NCI-H226 (cell line): ENCODE measurements at places on chromosomes 2 and 18.

GRCh38 chr2:24123195-24123921 is at the start of the genes FAM228B and PFN4:
TSS of gene FAM228B (plus strand) at chr2:24123469. CDS start at chr2:24124362, 893 bp downstream.
TSS of gene PFN4 (minus strand) at chr2:24123334. CDS start at chr2:24122535, 799 bp downstream.
- peak; percentile 79 for DNase-seq

- DNase-seq: no peak
Observed at GRCh38 chr18:46152436-46152807, 48.2 kb downstream of the HAUS1 start.

DNA sequence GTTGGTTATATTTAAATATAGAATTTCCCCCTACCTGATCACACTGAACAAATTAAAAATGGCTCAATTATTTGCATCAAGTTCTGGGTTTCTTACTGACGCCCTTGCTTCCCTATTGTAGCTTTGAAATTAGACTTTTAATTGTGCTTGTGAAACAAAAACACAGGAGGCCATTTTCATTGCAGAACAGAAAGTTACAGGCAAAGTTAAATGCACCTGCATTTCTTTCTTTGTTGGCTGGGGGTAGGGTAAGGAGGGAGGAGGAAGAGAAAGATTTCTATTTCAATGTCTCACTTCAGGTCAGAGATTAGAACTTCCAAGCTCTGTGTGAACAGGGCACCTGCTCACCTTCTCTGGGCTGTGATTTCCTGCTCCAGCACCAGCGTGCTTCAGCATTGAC is 199.6 kb downstream of the BCL11A start:
- no peak for DNase-seq

DNA sequence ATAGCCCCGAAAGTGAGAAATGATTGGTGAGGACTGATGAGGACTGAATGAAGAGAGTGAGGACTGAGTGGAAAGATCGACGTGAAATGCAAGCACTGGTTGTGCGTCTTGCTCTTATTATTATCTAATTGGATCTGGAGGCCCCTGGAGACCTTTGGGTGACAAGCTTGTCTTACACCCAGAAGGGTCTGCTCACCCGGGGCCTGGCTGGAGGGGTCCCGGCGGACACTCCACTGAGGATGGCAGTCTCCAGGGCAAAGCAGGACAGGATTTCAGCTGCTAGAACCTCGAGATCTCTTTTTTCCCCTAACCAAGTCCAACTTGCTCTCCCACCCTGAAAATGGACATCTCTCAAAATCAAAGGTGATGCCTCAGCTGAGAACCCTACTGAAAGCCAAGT is 160.2 kb downstream of the MYT1L start:
- no peak for DNase-seq

- no peak for DNase-seq
Observed at GRCh38 chr2:152813351-152813750, 94.9 kb downstream of the ARL6IP6 start.

GRCh38 chr2:73685764-73686438 is 43.7 kb upstream of the NAT8 start:
- peak; percentile 12 for DNase-seq

GRCh38 chr2:235445116-235445515 is 48.7 kb upstream of the AGAP1 start:
- no peak for DNase-seq
